ENCODE measurements at places on chromosomes 13 and 19. TPM values are rescaled to one million over a fixed set of nuclear protein-coding genes. Genes with fewer than 3 reads are reported as not detected.
A peak's percentile ranks its signal among the peaks of the same experiment; 100 is the strongest.

PEX11G gene
- 1.9 TPM for total RNA-seq

DNA sequence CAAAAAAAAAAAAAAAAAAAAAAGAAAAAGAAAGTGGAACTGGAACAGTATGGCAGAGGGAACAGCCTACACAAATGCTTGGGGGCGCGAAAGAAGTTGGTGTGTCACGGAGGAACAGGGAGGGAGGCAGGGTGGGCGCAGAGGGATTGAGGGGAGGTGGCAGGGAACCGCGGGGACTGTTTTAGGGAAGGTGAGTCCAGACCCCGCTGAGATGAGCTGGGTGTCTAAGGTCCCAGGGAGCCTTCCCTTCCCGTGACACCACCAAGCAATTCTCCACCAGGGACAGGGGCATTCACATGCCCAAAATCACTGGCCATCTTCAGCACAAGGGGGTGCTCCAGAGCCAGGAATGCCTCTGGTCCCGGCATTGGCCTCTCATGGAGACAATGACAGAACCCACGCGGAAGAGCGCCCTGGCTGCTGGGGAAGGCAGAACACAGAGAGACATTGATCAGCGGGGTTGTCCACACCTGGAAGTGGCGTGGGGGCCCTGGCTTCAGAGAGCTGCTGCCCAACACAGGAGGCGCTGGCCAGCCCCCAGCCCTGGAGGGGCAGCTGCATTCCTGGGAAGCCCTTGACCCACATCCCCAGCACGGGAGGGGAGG lies 6.9 kb downstream of the PEAK3 start:
- peak; percentile 73 for DNase-seq

- no peak for DNase-seq
Observed at GRCh38 chr13:33352041-33352440, 66.5 kb upstream of the STARD13 start.

DNA sequence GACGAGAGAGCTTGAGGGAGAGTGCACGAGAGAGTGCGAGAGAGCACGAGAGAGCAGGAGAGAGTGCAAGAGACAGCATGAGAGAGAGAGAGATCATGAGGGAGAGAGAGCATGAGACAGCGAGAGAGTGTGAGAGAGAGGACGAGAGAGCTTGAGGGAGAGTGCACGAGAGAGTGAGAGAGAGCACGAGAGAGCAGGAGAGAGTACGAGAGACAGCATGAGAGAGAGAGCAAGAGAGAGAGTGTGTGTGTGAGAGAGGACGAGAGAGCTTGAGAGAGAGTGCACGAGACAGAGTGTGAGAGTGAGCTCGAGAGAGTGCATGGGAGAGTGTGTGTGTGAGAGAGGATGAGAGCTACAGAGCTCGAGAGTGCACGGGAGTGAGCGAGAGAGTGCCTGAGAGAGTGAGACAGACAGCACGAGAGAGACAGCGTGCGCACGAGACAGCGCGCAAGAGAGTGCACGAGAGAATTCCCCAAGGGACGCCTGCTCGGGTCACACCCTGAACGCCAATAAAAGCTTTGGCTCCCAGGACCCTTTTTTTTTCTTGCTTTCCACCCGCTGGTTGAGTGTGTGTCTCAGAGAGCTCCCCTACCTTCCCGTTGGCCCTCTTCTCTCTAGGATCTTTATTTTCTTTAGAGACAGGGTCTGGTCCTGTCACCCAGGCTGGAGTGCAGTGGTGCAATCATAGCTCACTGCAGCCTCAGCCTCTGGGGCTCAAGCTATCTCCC lies 3.7 kb downstream of the CD70 start:
- no peak for DNase-seq

DNA sequence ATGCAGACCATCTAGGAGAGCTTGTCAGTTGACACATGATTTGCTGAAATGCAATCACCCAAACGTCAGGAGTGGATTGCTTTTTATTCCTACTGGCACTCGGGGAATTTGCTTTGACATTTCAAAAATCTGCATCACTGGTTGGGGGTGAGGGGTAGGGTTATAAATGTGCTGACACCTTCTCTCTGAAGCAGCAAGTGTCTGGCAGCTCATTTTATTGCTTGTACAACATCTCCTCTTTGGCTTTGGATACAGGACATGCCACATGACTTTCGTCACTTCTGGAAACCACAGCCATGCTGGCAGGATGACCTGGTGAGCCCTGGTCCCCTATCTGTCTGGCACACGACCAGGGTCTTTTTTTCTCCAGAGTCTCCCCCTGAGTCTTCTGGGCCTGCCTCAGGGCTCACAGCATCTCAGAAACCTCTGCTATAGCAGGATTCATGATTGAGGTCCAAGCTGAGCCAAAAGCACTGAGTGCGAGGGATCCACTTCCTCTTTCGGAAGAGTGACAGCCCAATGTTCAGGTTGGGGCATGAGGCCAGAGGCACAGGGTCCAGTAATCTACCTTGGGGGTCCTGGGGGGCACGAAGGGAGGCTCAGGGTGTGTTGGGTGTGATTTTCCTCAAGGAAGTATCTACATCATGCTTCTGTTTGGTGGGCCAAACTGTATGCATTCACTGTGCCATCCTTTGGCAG lies 60.1 kb downstream of the HSPH1 start:
- no peak for DNase-seq

STXBP2 gene
- 158 TPM for total RNA-seq

- DNase-seq = no peak
Observed at GRCh38 chr13:102392481-102393209, 9.2 kb downstream of the FGF14 start.

PLIN3 gene
- total RNA-seq = 32.4 TPM

VSTM1 gene
- not detected for total RNA-seq

- DNase-seq = no peak
Observed at GRCh38 chr13:60448907-60449510, 52.0 kb downstream of the TDRD3 start.

DNA sequence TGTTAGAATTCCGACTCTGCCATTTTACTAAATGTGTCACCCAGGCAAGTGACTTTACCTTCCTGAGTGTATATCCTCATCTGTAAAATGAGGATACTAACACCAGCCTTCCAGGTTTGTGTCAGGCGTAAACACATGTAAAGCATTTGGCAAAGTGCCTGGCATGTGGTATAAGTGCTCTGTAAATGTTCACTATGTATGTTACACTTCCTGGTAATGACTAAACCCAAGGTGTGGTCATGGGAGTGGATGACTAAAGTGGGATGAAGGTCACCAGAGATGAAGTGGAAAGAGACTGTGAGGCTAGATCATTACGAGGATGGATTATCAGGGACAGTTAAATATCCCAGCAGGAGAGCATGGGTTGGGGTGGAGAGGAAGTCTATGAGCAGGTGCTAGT lies 25.6 kb downstream of the DEDD2 start:
- no peak for DNase-seq

LAIR2 gene
- total RNA-seq = 6.8 TPM

DNA sequence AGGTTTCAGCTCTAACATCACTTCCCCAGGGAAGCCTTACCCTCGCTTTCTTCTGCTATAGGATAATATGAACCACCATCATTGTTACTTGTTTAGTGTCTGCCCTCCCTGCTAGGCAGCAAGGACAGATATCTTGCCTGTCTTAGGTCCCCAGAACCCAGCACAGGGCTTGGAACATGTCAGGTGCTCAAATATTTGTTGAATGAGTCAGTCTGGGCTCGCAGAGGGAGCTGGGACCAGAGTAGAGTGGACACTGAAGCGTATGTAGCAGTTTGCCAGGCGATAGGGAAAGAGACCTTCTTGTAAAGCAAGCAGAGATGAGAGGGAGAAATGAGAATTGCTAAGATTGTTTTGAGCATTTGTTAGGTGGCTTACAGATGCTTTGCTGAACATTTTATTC lies 11.7 kb downstream of the BCKDHA start:
- no peak for DNase-seq
